ENCODE measurements at places on chromosomes 2 and 18.

DNA sequence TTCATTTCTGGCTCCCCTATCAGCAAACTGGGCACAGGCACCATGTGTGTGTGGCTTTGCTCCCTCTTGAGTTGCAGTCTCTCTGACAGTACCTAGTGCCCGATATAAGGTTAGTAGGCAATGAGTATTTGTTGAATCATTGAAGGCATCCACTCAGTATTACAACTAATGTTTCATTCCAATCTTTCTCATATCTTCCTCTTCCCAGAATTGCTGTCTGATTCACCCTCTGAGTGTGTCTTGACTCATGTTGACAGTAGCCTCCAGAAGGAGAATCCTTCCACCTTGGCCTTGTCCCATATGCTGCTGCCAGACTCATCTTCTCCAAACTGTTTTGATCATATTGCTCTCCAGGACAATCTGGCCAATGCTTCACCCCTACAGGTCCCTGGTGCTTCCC is 202.5 kb downstream of the LRRTM1 start:
- no peak for DNase-seq

- no peak for DNase-seq
Measured at GRCh38 chr2:48589170-48589767, 28.4 kb upstream of the GTF2A1L start.

DNA sequence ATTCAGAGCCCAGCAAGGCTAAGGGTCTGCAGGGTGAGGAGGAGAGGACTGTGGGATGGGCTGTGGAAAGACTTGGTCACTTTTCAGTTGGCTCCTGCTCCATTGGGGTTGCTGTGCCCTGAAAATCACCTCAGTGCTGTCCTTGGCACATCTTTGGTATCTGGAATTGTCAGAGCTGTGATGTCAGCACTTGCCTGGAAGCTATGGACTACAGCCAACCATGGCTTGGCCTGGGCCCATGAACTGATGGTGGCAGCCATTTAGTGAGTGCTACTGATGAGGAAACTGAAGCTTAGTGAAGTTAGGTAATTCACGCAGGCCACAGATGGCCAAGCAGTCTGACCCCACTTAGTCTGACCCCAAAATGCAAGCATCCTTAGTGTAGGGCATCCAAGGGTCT is 121.8 kb upstream of the SERPINE2 start:
- no peak for DNase-seq

- DNase-seq, result no peak
Measured at GRCh38 chr2:232456296-232457120, 555 bp downstream of the ALPI start.

DNA sequence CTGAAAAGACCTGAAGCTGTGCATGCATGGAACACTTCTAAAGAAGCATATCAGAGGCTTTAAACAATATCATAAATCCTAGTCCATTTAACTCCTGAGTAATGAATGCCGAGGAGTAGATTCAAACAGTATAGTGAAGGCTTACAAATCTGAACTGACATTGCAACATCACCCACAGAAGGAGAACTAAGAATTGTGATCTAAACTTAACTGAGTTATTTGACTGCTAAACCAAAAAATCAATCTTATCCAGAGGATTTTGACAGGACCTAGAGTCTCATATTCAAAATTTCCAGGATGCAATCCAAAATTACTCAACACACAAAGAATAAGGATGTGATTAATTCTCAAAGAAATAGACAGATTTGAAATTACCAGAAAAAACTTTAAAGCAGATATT is 181.0 kb downstream of the SLC39A10 start:
- DNase-seq, result no peak

- no peak for DNase-seq
Measured at GRCh38 chr2:175004730-175004979, 526 bp downstream of the CHN1 start.

- no peak for DNase-seq
Measured at GRCh38 chr2:96553176-96553956, 16.8 kb downstream of the ARID5A start.

GRCh38 chr2:1708476-1709334 is 35.6 kb downstream of the PXDN start:
- DNase-seq, result no peak

GRCh38 chr2:54591551-54591950 is 131.9 kb upstream of the EML6 start:
- no peak for DNase-seq

GRCh38 chr2:100603948-100604633 is 41.3 kb downstream of the PDCL3 start:
- no peak for DNase-seq

DNA sequence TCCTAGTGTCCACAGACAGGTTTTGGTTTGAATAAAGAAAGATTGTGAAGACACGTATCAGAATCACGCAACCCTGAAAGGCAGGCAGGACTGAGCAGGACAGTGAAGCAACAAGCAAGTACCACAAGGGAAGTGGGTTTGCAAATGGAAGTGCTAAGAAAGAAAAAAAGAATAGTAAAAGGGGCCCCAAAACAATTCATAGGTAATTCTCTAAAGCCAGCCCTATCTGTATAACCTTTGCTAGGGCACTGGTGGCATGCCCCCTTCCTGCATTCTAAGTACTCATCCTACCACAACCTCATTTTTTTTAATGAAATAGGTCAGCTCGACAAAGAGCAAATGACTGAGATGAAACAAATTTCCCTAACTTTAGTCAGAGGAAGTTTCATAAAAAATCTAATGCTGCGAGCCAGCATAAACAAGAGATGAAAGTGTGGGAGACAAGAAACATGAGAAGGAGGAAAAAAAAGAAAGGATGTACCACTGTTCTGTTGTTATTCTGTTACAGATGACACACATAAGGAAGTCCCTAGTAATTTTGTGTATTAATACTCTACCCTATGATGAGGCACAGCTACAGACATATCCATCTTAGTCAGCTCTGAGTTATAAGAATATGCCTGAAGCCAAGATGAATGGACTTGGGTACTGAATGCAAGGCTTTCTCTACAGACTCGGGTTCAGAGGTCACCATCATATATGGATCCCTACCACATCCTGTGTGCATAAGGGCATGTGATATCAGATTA is 32.2 kb downstream of the IKZF2 start:
- peak; percentile 12 for DNase-seq

GRCh38 chr2:11257078-11257477 is 87.4 kb downstream of the ROCK2 start:
- no peak for DNase-seq

DNA sequence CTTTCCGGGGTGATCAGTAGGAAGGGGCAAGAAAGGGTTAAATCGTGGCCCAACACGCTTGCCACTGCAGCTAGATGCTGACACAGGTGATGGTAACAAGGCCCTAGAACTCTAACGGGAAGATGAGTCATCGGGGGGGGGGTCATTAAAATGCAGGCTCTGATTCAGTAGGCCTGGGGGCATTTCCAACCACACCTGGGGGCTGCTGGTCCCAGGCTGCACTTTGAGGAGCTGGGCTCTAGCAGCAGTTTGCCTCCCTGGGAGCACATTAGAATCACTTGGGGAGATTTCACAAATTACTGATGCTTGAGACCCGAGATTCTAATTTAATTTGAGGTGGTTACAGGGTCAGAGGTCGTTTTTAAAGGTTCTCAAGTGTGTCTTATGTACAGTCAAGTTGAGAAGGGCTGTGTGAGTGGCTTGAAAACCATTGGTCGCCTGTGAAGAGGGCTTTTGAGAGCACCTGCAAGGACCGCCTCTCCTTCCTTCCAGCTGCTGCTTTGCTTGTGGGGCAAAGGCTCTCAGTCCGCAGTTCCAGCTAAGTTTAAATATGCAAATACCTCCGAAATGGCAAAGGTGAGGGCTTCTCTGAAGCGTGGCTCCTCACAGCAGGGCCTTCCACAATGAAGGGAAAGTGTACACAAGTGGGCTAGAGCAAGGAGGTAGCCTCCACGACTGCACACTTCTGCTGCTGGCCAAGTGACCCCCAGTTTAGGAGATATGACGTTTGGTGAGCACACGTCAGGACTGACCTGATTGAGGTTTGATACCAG is 128.0 kb upstream of the MSH6 start:
- no peak for DNase-seq

- no peak for DNase-seq
Measured at GRCh38 chr2:83238111-83238510, 1221.0 kb downstream of the SUCLG1 start.

- peak; percentile 59 for DNase-seq
Measured at GRCh38 chr18:3604498-3605408, 154.8 kb downstream of the TGIF1 start.

DNA sequence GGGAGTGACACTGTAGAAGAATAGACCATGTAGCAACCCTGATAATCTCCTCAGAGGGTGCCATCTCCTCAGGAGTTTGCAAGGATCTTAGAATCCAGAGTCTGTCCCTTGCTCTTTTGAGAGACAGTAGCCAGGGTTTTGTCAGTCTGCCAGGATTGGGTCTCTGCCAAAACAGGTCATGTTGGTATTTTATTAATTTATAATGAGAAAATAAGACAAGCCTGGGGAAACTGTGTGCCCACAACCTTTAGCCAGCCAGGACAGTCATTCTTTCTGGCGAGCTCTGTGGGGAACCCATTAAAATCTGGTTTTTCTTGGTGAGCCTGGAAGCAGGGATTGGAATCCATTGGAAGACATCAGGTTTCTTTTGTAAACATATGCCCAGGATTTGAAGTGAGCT is 78.6 kb downstream of the PTPRM start:
- DNase-seq, result no peak

DNA sequence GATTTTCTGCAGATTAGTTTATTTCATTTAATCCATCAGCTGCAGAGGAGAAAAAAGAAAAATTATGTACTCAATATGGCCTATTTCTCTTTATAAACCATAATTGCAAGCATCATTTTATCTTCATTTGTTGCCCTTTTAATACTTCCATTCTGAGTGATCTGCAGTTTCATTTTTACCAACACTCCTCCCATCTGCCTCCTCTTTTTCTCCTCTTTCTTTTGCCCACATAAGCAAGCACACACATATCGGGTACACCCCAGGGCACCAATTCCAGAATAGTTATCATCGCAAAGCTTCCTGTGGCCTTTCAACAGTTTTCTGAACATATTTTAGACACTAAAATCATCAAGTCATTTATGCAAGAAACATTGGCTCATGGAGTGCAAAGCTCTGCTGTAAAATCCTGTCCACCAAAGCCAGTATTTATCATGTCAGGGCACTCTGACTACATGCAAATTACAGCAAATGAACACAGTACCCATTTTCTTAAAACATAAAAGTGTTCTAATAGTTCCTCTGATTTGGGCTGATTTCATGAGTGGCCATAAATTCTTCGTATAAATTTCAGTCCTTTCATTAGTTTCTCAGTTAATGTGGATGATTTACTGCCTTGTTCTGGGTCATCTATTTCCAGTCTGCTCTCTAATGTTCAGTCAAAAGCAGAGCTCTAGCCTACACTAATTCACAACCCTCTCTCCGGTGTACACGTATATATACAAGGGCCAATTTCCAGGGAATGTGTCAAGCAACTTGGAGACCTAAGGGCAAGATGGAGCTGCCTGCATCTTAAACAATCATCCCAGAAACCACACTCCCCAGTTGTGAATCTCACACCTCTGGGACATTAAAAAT is 281.3 kb downstream of the STK39 start:
- no peak for DNase-seq

GRCh38 chr2:219119422-219120043 is 41.1 kb downstream of the NHEJ1 start:
- peak; percentile 37 for DNase-seq

Data from CD4-positive, alpha-beta T cell treated with Interleukin-6 at 100 ng/mL for 8 hours (primary cell).